ENCODE measurements at places on chromosomes 7 and 10. TPM values are rescaled to one million over a fixed set of nuclear protein-coding genes. Genes with fewer than 3 reads are reported as not detected.

The RSBN1L gene
- polyA plus RNA-seq = 33.0 TPM

The NPM3 gene
- 40.9 TPM for polyA plus RNA-seq

The KLLN gene
- 2.0 TPM for polyA plus RNA-seq

The VSTM4 gene
- 25.6 TPM for polyA plus RNA-seq

DNA sequence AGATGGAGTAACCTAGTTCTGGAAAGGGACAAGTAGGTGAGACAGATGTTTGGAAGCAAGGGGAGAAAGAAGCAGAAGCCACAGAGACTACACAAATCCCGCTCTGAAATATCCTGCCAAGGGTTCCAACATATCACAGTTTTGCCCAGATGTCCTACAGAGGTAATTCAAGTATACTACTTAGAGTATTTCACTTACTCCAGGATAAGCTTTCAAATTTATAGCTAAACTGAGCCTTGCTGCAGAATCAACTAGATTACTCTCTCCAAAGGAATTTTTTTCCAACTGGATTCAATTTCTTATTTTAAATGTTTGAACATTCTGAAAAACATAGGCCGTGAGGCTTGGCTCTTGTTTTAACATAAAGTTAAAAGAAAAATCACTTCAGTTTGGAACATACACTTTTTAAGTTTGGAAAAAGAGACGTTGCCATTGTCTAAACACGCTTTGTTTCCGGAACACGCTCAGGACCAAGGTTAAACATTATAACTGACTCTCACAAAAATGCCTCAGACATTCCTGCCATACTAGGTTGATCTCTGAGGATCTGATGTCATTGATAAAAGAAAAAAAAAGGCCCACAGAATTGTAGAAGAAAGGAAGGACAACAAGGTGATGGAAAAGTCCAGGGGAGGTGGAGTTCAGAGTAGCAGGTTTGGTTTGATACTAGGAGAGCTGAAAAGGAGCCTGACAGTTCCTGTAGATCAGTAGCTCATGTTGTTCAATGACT, 74.8 kb downstream of the FAM185A start:
- DNase-seq = no peak

DNA sequence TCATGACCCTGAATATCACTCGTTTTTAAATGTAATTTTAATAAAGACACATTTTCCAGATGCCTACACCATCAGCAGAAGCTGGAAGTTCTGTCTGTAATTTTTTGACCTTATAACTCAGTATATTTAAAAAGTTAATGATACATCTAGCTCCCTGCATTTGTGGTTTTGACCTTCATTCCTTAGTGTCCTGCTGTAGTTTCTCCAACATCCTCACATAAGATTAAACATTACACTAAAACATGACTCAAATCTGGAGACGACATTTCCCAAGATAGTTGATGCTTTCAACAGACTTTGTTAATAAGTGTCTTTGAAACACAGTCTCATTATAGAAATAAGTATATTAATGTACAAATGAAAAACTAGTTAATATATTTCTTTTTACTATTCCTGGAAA, 363.1 kb downstream of the POM121L12 start:
- no peak for DNase-seq

DNA sequence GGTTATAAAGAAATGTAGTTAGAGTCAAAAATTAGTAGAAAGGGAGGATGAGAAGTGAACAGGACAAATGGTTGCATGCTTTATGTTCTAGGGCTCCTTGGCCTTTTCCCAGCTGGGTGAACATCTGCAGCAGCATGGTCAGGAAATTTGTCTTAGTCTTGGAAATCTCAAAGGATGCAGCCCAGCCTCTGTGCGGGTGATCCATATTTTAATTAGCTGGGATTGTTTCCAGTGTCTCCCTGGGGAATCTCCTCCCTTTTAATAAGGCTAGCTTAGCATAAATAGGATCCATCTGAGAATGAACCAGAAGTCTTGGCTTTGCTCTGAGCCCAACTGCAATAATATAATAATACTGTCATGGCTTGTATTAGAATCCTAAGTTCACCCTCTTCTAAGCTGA, 198.3 kb downstream of the PRKG1 start:
- peak; percentile 20 for DNase-seq

DNA sequence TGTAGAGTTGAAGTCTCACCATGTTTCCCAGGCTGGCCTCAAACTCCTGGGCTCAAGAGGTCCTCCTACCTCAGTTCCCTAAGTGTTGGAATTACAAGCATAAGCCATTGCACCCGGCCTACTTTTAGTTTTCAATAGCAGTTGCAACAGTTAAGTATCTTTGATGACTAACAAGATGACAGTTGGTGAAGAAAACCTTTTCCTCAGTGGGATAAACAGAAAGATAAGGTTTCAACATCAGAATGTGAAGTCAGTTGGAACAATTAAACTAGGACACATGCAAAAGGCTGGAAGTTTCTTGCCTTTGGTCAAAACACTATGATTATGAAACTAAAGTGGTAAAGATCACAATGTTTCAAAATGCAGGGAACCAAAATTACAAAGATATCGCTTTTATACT, 169.2 kb downstream of the ZNF438 start:
- DNase-seq = no peak

DNA sequence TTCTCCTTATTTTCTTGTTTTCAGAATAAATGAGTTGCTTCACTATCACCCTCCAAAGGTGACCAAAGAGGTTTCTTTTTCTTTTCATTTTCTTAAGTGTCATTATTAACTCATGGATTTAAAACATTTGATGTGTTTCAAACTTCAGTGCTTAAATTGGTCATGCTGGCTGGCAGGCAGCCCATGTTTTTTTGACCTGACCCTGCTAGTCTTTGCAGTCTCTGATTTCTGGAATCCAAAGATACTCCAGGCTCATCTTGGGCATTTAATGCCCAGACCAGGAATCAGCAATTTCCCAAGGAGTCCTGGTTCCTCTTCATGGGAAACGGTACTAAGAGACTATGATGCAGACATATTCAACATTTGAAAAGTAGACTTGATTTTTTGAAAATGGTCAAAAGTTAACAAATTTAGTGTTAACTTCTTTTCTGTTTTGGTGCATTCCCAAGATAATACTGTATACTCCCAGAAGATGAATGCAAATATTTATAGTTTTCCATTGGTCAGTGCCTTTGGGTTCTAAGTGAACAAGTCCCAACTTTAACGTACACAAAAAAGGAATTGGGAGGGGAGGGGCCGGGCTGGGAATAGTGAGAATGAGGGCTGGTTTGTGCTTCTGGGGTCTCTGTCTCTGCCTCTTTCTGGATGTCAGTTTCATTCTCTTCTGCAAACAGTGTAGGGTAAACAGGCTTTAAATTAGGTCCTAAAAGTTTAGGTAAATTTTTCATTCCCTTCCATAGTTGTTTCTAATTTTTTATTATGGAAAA, 19.8 kb downstream of the NUB1 start:
- DNase-seq = no peak

DNA sequence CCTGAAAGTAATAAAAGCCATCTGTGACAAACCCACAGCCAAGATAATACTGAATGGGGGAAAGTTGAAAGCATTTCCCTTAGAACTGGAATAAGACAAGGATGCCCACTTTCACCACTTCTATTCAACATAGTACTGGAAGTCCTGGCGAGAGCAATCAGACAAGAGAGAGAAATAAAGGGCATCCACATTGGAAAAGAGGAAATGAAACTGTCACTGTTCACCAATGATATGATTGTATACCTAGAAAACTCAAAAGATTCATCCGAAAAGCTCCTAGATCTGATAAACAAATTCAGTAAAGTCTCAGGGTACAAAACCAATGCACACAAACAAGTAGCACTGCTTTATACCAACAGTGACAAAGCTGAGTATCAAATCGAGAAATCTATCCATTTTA, 581.7 kb upstream of the TEX47 start:
- DNase-seq = no peak
